Activated CD4-positive, alpha-beta T cell treated with anti-CD3 and anti-CD28 coated beads, Interleukin-10, Interleukin-2, amounts not matched to agents 100 ng/mL and 50 ng/mL, durations not matched to agents 16 hours and 8 hours (primary cell): ENCODE measurements at places on chromosomes 7 and 10.

DNA sequence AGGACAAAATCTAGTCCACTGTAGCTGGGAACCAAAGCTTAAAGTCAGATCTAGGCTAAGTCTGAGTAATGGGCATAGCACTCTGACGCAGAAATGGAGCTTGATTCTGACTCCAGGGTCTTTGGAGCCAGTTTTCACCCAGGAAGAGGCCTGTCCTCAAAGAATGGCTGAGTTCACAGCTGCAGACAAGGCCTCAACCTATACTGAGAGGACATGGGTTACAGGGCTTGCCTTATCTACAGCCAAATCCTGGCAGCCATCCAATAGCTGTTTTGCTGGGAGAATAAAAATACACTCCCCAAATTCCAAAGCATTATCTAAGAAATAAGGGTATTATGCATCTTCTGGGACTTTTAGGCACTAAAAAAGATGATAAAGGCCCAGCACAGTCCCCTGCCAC lies 154.8 kb downstream of the RAPGEF5 start:
- DNase-seq: no peak

GRCh38 chr10:50554995-50555568 lies 68.7 kb downstream of the SGMS1 start:
- DNase-seq: no peak

GRCh38 chr7:32093415-32094408 lies 23.5 kb upstream of the PDE1C start:
- no peak for DNase-seq

DNA sequence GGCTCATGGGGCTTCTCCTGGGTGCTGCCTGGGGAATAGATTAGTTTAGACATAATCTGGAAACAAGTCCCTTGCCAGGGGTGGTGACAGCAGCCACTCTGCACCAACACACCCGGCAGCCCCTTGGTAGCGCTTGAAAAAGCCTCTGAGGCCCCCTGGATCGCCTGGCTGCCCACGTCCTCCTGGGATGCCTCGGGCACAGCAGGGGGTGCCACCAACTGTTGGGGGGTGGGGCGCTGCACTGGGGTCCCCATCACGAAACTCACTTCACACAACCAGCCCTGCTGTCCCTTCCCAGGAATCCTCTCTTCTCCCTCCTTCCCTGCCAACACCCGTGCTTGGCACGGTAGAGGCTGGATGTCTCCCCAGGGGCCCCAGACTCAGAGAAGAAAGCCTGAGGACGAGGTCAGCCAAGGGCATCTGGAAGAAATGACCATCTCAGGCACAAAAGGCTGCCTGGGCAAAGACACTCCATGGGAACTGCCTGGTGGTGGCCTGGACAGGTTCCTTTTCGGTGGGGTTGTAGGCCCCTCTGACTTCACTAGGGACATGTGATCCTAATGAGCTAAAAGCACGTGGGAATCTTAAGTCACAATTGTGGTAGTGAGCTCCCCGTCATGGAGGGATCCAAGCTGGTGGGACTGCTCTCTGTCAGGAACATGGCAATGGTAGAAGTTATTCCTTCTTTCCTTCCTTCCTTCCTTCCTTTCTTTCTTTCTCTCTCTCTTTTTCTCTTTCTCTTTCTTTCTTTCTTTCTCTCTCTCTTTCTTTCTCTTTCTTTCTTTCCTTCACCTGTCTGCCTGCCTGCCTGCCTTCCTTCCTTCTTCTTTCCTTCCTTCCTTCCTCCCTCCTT lies 11.3 kb downstream of the TMEM270 start:
- DNase-seq: no peak

GRCh38 chr10:113854761-113855588 lies 514 bp downstream of the NHLRC2 start:
- peak; percentile 54 for DNase-seq

DNA sequence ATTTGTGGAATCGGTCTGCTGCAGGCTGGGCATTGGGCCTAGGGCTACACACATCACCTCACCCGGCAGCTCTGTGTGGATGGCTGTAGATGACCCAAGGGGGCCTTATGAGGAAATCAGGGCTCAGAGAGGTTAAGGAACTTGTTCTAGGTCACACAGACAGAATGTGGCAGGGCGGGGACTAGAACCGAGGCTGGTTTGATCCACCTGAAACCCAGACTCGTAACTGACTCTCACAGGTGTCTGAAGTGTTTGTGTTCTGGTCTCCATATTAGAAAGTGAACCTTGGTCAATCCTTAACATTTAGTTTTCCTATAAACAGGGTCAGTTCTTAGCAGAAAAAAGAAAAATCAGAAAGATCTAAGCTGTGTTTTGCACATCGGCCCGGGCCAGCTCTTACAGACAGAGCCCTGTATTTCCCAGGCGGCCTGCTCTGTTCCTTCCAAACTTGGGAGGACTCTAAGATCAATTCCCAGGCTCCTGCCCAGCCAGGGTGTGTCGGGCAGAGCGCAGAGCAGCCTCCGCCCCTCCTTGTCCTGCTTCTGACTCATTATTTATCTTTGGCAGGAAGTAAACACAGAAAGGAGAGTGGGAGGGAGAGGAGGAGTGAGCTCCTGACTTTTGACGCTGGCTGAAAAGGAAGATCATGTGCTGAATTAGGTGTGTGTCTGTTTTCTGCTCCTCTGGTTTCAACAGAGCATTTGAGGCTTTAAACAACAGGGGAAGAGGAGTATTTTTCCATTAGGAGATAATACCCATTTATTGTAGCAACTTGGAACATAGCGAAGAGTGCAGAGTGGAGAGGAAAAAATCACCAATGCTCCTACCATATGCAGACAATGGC lies 74.1 kb downstream of the TACC2 start:
- DNase-seq: no peak

DNA sequence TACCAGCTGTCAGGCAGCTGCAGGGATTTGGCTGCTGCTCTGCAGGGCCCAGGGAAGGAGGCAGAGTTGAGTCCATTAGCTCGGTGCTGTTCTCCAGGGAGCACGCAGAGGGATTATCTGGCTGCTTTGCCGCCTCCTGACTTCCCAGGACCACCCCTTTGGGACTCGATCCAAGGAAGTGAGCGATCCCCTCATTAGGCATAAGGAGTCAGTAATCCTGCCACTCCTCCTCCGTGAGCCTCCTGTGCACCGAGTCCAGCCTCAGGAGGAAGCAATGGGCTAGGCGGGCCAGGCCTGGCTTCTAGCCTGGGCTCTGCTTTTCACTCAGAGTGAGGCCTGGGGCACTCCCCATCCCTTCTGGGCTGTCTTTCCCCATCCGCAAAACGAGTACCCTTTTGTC lies 417.9 kb downstream of the RPS24 start:
- DNase-seq: no peak

- no peak for DNase-seq
Measured at GRCh38 chr7:20958572-20958971, 171.9 kb upstream of the SP8 start.

DNA sequence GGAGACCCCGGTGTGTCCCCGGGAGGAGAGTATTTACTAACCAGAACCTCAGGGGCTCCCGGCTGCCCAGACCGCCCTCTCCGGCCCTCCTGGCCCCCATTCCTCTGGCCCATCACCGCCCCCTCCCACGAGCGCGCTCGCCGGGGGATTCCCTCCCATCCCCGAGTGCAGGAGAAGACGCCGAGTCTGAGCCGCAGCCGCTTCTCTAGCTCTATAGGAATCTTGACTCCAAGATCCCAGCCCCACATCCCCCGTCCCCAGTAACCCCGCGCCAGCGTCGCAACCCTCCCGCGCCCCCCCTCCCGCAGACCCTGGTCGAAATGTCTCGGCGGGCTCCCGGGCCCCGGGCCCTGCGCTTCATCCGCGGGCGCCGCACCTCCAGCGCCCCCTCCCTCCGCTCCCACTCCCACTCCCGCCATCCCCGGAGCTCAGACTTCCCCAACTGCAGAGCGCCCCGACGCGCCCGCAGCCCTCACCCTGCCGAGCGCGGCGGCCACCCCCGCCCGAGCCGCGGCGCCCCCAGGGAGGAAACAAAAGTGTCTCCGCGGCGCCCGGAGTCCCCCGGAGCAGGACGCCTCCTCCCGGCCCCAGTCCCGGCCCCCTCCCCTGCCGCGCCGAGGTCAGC lies 541 bp downstream of the ELMO1 start:
- DNase-seq: no peak

GRCh38 chr10:11265484-11265883 lies 247.8 kb downstream of the CELF2 start:
- DNase-seq: no peak

DNA sequence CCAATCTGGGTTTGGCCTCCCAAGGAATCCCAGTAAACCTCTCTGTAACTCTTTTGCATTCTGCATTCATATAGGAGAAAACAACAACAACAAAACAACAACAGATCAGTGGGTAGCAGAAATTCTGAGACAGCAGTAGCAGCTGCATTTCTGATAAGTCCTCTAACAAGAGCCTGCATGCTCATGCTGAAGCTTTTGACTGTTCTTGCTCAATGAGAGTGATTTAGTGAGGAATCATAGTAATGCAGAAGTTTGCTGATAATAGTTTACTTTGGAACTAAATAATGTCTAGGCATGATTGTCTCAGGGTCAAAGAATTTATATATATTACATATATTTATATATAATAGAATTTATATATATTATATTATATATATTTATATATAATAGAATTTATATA lies 35.2 kb downstream of the BMPER start:
- no peak for DNase-seq

DNA sequence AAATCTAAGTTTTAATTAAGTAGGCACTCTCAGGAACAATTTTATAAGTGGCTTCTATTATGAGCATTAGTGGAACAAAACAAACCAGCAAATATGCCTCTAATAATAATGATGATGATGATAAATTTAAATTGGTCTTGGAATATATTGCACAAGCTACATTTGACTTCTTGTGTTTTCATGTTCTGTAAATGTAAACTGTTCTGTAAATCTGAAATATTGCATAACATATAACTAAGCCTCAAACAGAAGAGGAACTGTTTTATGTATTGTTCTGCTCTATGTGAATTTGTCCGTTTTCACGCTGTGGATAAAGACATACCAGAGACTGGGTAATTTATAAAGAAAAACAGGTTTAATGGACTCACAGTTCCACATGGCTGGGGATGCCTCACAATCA lies 625.2 kb upstream of the CELF2 start:
- DNase-seq: no peak

DNA sequence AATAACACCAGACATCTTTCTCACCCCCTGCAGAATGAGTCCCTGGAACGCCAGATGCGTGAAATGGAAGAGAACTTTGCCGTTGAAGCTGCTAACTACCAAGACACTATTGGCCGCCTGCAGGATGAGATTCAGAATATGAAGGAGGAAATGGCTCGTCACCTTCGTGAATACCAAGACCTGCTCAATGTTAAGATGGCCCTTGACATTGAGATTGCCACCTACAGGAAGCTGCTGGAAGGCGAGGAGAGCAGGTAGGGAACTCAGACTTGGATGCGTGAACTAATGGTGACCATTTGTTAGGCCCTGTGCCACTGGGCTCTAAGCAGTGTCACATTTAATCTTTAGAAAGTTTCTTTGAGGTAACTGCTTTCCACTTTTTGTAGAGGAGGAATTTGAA lies 7.1 kb downstream of the VIM start:
- peak; percentile 36 for DNase-seq

GRCh38 chr7:151648429-151648828 lies 128.7 kb upstream of the RHEB start:
- no peak for DNase-seq

DNA sequence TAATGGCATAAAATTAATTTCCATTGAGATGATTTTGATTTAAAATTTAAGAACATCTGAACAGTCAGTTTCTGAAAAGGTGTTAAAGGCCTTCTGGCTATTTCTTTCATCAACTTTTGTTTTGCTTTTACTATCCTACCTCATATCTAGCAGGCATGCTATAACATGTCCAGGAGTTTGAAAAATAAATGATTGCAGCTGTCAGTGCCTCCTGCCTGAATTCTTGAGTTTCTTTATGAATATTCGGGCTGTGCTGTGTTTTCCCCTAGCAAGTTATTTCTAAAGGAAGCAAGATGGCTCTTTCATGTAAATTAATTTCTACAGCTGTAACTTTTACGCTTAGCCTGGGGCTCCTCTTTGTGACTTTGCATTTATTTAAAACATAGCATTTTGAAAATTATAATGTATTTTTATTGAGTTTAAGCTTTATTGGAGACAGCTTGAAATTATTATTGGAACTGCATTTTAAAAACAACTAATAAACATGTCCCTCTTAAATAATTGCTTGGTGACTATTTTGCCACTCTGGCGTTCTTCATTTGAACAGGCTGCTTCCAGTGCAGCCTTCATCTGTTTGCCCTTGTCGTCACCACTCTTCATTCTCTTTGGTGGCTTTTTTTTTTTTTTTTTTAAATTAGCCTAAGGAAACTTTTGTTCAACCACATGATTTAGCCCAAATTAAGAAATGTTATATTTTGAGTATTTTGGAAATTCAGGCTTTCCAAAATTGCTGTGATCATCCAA lies 1083.4 kb upstream of the LRRN3 start:
- no peak for DNase-seq

- DNase-seq: no peak
Measured at GRCh38 chr7:55590517-55591281, 18.4 kb upstream of the VOPP1 start.

DNA sequence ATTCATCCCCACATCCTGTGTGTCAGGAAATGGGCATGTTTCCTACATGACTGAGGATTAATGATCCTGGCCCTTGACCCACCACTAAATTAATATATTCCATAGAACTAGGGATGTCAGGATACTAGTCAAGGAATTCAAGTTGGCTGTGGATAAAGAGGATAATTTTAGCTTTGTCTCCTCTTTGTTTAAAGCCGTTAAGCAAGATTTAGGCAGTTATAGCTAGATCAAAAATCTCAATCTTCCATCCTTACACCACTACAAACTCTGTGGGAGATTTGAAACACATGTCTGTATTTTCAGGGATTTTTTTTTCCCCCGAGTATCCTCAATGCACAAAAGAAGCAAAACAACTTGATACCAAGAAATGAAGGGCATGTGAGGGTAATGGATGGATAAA lies 417.1 kb downstream of the MAGI2 start:
- DNase-seq: no peak
